ENCODE measurements at places on chromosomes 4 and X.

- no peak for DNase-seq
Observed at GRCh38 chr4:69030326-69030725, 65.9 kb upstream of the UGT2B7 start.

DNA sequence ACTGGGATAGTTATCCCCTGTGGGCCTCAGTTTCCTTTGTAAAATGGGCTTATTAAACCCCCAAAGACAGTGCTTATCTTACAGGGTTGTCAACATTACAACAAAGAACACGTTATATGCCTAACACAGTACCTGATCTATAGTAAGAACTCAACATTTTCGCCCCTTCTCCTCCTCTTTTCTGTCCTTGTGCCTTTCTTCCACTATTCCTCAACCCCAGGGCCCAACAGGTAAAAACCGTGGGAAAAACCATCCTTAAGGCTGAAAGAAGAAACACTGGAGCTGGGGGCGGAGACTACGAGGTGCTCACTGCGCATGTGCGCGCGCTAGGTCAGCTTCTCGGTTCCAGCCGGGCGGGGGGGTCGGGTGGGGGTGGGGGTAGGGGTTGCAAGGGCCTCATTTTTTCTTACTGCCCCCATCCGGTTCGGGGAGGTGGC is 426 bp upstream of the XIAP start:
- DNase-seq: no peak

DNA sequence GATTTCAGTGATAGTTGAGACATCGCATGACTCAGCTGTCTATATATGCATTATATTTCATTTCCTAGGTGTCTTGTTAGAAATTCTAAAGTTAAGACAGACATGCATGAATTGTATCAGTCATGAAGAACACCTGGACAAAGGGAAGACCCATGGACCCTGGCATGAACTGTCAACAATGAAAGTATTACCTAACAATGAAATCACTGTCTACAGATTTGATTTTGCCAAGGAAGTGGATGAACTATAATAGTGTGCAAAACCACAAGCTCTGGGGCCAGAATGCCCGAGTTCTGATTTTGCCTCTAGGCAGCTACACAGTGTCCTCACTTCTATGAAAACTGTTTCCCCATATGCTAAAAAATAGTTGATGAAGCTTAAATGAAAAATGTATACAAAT is 386.1 kb downstream of the NLGN4X start:
- DNase-seq: no peak

DNA sequence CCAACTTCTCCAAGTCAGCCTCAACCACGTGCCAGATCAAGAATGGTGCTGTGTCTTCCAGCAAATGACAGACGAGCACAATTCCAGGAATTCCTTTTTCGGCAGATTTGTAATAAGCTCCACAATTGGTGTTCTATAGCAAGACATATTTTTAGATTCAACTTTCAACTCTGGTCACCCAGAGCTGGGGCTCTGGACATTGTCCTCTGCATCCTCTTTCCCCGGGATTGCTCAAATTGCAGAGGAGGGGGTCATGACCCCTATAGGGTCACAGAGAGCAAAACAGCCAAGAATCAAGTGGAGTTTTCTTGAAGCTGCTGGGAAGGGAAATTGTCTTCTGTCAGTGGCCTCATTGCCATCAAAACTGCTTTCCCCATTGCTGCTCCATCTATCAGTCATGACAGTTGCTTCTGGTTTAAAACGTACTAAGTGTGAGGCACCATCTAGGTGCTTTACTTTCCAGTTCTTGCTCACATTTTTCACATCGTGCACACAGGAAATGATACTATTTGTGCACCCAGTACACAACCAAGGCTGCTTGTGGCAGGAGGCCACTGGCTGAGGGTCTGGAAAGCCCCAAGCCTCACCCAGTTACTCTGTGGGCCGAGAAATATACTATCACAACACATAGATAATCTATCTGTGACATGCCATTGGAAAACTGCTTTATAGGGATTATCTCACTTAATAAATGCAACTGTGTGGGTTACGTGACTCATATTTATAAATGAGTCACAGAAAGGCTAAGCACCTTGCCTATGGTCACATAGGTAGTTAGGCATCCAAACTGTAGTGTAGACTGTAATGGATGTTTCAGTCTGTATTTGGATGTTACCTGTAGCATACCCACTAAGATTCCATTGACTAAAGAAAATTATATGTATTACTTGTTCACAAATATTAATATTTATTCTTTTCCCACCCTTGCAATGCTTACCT is 91.7 kb upstream of the PHOX2B start:
- no peak for DNase-seq

GRCh38 chr4:138542191-138542776 is 300.1 kb upstream of the SLC7A11 start:
- DNase-seq: no peak

DNA sequence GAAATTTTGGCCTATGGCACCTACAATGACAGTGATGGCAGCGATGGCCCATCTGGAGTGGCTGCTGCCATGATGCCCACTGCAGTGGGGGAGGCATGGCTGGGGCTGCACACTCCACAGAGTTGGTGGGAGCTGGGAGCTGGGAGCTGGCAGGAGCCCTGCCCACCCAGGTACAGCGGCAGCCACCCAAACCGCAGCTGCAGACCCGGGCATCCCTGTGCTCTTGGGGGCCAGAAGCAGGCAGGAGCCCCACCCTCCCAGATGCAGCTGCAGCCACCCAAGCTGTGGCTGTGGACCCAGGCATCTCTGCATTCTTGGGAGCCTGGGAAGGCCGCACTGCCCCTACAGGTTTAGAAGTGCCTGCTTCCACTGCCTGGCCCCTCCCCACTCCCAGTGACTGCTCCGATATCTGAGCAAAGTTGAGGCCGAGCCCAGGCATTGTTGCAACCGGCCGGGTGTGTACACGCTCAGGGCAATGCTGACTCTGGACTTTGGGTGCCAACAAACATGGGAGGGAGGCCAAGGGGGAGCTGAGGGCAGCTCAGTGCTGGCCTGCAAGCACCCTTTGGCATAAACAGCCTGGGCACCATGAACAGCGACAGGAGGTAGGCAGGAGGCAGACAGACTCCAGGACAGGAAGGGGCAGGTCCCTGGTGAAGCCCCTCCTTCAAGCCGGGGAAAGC is 82.8 kb downstream of the PPP4R3C start:
- DNase-seq: no peak

DNA sequence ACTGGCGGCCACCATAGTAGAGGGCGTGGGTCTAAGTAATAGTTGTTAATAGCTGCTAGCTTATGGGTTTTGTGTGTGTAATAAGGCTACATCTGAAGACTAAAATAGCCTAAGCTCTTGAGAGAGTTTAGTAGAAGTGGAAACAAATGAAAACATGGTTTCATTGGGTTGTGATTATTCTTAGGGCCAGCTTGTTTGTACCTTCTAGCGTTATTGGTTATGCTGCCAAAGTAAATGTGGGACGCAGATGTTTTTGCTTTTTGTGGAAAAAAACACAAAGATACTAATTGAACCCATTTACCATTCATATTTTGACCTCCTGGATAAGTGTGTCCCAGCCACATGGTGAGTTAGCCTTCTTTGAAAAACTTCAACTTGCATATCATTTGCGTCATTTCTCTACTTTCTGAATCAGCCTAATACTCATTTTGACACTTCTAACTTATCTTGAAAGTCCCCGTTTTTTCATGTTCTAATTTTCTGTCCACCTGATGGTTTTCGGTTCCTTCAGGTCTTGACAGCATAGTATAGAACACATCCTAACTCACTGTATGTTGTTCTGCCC is 305.3 kb downstream of the FRMPD4 start:
- DNase-seq: no peak

- no peak for DNase-seq
Observed at GRCh38 chr4:142614621-142615323, 231.3 kb downstream of the INPP4B start.
